ENCODE measurements at places on chromosomes 1 and 21.

DNA sequence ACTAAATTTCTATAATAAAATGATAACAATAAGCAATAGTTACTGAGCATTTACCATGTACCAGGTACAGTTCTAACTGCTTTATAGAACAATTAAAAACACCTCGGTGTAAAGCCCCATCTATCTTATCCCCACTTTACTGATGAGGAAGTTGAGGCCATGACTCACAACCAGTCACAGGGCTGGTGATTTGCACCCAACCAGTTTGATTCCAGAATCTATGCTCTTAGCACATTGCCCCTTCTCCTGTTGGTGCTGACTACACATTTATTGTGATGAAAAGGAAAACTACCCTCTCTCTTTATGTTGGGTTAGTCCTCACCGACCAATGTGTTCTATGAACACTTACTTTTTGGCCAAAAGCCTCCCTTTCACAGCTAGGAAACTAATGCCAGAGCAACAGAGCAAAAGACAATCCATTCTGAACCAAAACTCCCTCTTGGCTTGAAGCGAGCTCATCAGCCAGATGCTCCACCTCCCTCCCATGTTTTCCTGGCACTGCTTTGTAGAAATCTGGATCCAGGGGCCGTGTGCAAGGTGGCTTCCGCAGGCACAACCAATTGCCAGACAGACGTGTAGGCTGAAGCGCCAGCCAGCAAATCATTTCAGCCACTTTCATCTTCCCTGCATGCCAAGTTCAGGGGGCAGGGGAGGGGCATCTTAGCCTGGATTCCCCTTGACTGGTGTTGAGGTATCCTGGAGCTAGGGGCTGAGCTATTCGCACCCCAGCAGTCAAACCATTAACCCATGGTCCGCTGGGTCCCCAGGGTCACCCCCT is 32.0 kb upstream of the SLC30A1 start:
- no peak for DNase-seq

GRCh38 chr1:46011121-46011695 is 121.2 kb downstream of the PIK3R3 start:
- no peak for DNase-seq

DNA sequence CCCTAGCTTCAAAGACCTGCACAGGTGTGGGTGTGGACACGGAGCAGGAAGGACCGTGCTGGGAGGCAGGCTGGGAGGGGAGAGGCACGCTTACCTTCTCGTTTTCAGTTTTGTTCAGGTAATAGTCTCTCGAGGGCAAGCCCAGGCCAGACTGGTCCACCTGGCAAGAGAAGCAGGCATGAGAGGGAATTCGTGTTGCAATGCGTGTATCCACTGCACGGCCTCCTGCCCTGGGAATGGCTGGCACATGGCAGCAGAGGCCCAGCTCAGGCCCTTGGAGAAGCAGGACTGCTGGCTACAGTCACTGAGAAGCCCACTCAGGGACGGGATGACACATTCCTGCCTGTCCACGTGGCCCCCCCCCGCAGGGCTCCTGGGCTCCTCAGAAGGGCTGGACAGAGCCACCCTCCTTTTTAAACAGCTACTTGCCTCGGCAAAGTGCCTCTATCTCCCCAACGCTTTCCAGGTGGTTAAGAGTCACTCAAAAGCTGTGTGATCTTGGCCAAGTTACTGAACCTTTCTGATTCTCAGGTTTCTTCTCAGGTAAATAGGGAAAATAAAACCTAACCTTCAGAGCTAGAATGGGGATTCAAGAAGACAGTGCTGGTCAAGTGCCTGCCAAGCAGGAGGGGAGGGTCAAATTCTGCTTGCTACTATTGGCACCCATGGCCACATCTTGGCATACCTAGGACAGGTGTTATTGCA is 32.7 kb downstream of the ECE1 start:
- no peak for DNase-seq

DNA sequence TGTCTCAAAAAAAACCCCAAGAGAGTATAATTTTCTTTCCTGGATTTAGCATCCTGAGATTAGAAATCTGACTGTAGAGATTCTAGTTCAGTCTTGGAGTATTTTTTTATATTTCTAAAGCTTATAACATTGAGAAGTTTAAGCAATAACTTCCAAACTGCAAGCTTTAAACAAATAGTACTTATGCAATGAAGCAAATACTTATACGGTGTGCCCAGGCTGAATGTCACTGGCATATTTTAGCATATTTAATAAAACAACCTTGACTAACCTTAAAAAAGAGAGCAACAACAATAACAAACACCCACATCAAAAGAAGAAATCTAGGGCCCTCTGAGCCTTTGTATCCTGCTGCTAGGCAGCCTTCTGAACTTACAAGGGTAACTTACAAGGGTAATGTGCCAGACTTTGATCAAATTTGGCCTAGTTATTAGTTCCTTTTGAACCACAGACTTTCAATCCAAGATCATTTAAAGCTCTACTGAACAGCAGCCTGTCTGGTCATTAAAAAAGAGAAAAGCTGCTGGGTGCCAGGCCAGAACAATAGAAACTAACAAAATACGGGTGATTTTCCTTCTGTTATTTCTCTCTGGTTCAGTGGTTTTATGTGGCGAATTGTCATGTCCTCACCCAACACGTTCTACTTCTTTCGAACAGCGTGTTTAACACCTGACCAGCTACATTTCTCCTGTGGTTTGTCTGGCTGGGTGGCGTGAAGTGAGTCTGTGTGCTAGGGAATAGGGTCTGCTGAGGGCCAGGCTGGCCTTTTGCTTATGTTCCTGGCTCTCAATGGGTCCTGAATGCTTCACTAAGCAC is 16.2 kb downstream of the MTOR start:
- DNase-seq: no peak

DNA sequence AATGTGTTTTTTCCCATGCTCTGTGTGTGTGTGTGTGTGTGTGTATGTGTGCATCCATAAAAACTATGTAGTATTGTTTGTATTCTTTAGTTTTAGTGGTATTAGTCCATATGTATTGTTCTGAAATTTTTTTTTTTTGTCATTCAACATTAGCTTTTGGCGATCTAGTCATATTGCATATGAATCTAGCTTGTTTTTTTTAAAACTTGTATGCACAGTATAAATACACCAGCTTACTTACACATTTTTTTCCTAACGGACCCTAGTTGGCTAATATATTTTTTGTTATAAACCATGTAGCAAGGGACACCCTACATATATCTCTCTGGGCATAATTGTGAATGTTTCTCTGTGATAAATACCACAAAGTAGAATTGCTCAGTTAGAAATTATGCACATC is 359.7 kb downstream of the SRGAP2C start:
- no peak for DNase-seq

DNA sequence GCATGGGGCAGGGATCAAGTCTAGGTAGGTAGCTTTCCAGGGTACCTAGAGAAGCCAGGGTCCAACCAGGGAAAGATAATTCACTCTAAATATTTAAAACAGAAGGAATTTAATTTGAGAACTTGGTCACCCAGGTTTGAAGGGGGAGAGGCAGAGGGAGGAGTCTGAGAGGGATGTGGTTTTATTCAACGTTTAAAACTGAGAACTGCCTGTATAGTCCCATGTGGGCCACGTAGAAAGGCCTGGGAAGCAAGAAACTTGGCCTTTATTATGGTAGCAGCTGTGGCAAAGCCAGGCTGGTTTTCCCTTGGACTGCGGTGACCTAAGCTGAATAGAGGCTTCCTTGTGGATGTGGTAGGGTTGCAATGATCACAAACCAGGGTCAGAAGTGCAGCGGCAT is 42.0 kb upstream of the DUSP10 start:
- DNase-seq: no peak

DNA sequence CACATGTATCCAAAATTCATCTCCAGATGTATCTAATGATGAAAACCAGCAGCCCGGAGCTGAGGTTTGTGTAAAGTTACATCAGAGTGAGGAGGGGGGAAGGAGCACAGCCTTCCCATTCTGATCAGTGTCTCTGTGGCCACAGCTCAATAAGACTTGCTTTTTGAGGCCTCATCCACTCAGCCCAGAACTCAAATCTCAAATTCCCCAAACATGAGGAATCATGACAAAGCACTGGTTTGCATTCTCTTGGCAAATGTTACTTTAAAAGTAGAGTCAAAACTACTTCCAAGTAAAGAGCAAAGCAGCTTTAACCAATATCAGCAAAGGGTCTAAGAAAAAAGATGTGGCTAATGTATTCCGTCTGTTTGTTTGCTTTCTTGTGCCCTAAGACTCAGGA is 30.9 kb downstream of the CCN1 start:
- DNase-seq: no peak

GRCh38 chr1:236862615-236863211 is 67.6 kb downstream of the MTR start:
- DNase-seq: no peak

DNA sequence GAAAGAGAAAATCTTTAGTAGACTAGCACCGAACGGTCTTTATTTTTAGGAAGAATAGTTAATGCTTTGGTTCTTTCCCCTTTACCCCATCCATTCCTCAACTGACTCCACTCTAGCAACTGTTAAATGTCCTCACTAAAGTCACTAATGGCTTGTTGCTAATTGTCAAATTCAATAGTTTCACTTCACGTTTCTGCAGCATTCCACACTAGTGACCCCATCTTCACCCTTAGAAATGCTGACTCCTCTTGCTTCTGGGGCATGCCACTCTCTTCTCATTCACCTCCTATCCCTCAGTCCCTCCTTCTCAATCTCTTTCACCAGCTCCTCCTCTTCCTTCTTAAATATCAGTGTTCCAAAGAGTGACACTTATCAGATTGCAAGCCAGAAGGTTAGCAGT is 19.4 kb upstream of the CADM3 start:
- no peak for DNase-seq

- DNase-seq: no peak
Measured at GRCh38 chr1:228401782-228402640, 4.6 kb downstream of the TRIM11 start.

DNA sequence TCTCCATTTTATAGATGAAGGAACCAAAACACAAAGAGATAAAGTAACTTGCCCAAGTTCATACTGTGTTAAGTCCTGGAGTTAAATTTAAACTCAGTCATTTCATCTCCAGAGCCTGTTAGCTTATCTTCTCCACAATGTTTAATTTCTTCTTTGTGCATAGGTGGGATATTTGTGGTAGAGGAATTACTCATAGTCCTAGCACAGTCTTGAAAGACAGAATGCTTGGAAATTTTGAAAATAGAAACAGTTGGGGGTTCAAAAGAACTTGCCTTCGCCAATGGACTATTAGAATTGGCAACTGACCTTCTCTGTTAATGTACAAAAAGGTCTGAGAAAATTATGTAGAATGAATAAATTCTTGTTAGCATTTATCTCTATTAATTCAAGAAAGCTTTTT is 832.0 kb upstream of the PRMT6 start:
- no peak for DNase-seq

DNA sequence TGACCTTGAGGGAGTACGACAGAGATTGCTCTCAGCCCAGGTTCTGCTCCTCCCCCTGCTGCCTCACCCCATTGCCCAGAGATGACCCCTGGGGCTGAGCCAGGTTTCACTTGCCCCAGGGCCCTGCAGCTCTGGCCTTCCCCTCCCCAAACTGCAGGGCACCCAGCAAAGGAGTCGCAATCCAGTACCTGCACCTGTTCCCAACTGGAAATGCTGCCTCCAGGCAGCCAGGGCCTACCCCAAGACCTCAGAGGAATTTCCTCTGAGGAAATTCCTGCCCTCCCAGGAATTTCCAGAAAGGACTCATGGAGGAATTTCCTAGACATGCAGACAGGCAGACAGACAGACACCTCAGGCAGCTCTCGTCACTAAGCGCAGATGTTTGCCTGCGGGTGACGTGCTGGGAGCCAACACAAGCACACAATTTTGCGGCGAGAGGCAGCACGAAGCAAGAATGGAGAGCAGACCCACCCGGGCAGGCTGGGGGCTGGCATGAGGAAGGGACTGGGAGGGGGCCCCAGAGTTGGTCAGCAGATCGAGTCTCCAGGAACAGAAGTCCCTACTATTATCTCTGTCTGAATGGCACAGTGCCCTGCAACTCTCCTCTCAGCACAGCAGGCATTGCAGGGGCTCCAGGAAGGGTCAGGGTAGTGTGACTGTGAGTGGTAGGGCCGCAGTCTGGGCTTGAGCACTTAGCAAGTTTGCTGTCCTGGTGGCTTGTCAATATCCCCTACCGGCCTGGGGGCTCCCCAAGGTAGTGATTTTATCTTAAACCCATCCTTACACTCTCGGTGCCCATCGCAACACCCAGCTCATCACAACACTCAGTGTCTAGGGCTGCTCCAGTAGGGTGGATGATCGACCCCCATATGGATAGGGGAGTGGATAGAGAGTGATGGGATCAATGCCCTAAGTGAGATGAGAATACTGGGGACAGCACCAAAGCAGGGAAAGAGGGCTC is 2.9 kb upstream of the EFNA1 start:
- DNase-seq: no peak

DNA sequence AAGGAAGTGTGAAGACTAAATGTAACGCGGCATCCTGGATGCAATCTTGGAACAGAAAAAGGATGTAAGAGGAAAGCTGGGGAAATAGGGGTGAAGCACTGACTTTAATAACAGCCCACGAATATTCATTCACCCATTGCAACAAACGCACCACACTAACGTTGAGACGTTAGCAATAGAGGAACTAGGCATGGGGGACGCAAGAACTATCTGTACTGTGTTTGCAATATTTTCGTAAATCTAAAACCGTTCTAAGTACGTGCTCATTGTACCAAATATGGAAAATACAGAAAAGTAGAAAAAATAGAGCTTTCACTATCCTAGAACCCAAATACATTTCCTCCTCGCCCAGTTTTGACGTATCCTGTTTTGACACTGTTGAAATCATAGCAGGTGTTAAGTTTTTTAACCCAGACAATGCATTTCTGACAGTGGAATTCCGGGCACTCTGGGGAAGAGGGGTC is 3.9 kb downstream of the LAPTM5 start:
- DNase-seq: no peak

GRCh38 chr1:241622669-241623068 is 17.5 kb downstream of the CHML start:
- no peak for DNase-seq

GRCh38 chr1:204733869-204734596 is 48.5 kb upstream of the LRRN2 start:
- no peak for DNase-seq

DNA sequence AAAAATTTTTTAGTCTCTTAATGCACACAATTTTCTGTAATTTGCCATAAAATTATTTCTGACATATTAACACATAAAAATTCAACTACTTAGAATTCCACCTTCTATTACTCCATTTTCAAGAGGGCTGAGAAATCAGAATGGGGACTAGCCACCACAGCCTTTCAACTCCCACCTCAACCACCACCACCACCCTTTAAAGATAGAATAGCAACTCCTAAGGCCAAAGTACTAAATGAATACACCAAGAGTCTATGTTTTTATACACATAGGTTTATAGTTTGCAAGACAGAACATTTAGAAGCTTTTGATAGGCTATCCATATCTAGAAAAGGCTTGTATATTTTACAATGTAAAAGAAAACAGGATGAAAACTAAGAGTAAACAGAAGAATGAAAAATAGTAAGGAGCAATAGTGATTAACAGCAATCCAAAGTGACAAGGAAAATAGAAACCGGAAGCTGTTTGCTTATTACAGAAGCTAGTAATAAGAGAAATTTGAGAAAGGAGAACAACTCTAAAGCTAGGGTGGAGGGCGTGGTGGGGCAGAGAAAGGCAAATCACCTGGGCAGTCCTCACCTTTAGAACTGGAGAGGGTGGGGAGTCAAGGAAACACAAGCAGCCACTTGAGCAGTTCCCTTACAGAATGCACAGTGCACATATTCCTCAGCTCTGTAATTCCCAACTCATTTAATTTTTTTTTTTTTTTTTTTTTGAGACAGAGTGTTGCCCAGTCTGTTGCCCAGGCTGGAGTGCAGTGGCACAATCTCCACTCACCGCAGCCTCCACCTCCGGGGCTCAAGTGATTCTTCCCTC is 27.7 kb downstream of the EPS15 start:
- DNase-seq: no peak
